ENCODE measurements at places on chromosomes 5 and 9.

- DNase-seq = no peak
Observed at GRCh38 chr5:55855509-55855908, 4.4 kb downstream of the IL31RA start.

DNA sequence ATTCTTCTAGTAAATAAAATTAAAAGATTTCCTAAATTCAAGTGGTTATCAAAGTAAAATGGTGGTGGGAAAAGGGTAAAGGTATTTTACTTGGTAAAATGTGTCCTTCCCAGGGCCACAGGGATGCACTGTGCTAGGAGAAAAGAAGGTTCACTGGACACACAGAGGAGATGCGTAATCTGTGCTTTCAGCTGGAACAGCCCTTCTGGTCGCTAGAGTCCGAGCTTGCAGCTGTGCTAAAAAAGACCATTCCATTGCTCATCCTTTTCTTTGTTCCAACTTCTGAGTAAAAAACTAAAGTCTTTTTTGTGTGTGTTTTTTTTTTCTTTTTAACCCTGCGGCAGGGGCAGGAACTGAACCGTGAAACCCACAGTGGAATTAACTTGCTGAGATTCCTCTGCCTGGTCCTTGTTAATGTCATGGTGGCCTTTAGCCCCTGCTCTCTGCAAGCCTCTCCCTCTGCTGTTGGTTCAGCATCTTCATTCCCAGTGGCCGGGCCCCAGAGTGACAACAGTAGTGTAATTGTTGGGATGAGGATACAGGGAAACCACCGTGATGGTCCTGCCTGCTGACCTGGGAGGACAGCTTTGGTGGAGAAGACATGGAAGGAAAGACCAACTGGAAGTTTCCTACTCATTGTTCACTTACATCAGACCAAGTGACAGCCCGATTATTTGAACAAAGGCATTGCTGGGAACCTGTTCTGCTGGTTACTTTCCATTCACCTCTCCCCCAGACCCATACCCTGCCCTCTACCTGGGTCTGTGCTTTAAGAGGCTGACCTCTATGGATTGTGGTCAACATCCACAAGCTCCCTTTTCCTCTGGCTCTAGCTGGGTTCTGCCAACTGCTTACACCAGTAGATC is 31.9 kb upstream of the FSTL4 start:
- no peak for DNase-seq

DNA sequence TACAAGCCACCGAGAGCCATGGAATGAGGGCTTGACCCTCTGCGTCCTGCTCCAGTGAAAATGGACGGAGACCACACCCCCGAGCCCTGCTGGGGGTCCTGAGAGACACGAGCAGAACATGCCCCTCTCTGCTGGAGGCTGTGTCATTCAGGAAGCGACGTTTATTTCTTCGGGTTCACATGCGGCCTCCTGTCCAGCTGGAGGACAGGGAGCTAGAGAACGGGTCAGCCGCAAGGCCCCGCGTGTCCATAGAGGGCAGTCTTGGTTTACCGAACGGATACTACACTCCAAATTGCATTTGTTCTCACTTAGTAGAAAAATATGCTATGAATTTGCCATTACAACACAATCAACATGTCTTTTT is 36.1 kb downstream of the MRPL36 start:
- no peak for DNase-seq

DNA sequence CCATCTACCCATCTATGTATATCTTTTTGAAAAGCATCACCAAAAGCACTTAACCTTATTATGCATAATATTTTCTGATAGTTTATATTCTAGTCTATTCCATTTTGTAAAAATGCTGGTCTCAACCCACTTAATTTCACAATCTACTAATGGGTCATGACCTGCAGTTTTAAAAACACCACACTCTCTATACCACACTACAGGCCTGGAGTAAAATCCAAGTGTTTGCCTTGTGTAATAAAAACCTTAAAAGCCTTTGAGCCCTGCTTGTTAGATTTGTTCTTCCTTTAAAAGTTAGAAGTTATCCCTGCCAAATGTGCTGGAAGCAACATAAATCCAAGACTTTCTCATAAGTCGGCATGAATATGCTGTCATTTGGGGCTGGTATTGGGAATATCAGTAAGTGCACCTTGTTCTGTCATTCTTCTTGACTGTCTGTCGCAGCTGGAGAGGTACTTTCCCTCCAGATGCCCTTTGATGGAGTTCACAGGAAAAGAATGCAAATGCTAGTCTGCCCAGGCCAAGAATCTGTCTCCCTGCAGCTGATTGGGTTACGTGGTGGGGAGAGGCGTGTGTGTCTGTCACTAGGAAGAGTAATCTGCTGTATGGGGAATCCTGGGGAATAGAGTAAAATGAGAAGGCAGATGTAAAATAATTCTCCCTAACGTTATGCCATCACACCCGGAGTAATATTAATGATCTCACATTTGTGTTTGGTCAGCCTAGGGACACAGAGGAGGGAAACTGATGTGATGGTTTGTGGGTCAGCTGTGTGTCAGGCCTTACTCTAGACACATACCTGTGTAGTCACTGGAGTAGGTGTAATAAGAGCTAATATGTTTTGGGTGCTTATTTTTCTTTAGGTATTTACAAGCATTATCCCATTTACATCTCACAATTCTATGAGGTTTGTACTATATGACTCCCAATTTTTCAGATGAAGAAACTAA is 79.4 kb downstream of the ZNF366 start:
- no peak for DNase-seq

GRCh38 chr9:15178631-15179030 is 128.4 kb downstream of the TTC39B start:
- no peak for DNase-seq

- no peak for DNase-seq
Observed at GRCh38 chr9:86978413-86978812, 31.1 kb upstream of the GAS1 start.

GRCh38 chr5:14250084-14250695 is 107.0 kb downstream of the TRIO start:
- no peak for DNase-seq

GRCh38 chr9:130372057-130372456 is 72.7 kb upstream of the ASS1 start:
- no peak for DNase-seq

GRCh38 chr5:180823346-180823745 is 20.7 kb upstream of the MGAT1 start:
- DNase-seq = no peak

GRCh38 chr5:149853331-149853648 is 91.3 kb downstream of the PDE6A start:
- no peak for DNase-seq

- DNase-seq = no peak
Observed at GRCh38 chr9:128979111-128979510, 31.6 kb downstream of the NUP188 start.

- no peak for DNase-seq
Observed at GRCh38 chr5:30908356-30908755, 285.1 kb upstream of the CDH6 start.

DNA sequence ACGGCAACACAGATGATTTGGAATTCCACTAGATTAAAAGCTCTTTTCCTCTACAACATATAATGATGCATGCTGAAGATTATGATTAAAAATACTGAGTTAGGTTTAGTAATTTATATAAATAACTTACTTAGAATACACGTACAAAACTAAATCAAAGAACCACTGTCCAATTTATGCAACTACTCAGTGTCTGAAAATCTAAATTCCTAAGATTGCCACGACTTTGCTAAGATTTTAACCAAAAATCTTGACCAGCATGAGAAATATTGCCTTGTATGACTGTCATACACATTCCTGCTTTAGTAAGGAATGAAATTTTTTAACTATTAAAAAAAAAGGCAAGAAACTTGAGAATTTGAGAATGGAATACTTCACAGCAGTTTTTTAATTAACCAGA is 292.4 kb downstream of the ZNF608 start:
- DNase-seq = no peak

- peak; percentile 76 for DNase-seq
Observed at GRCh38 chr9:131237931-131238401, 38.3 kb downstream of the FAM78A start.

GRCh38 chr5:40983781-40984180 is 74.5 kb downstream of the C7 start:
- DNase-seq = no peak

DNA sequence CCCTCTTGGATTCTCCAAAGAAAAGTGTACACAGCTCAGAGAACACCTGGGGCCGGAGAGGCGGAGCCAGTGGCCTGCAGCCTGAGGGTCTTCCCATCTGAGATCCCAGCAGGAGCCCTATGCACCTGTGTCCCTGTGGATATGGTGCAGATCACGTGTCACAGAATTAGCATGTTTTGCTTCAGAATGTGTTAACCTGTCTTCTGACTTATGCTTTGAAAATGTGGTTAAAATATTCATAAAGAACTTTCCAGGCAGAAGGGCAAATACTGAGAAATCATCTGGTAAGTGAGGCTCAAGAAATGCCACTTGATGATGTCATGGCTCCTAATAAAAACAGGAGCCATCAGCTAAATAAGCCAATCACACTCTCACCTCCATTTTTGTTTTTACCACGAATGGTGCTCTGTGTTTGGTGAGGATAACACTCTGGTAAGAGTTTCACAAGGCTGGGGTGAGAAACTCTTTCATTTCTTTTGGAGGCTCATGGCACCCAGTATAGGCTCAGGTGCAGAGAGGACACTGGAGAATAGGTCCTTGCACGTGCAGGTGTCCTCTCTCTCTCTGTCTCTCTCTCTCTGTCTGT is 279.8 kb downstream of the FSTL4 start:
- DNase-seq = no peak

GRCh38 chr5:159210210-159210661 is 883 bp upstream of the RNF145 start:
- no peak for DNase-seq

- no peak for DNase-seq
Observed at GRCh38 chr5:142863856-142864255, 93.7 kb downstream of the ARHGAP26 start.

GRCh38 chr5:89826938-89827337 is 582.6 kb downstream of the CETN3 start:
- no peak for DNase-seq

DNA sequence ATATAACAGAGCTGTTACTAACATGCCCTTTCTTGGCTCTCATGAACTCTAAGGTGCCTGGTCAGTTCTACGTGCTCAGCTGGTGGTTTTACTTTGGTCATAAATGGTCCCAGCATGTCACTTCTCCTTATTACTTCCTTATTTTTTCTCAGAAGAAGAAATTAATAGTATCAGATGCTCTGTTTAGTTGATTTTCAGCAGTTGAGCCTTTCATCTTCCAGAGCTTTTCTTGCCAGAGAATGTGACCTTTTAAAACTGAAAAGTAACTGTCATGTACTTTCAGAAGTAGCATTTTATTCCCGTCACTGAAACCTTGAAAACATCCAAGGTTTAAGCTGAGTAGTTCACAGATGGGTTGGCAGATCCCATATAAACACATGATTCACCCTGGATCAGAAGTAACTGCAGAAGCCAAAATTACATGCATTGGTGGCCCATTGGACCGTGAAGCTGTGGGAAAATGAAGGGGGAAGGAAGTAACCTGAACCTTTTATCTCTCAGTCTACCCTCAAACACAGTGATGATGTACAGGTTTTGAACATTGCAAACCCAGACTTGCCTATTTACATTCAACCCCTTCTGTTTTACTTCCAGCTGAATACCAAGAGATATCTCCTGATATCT is 50.5 kb downstream of the HACD4 start:
- no peak for DNase-seq

- no peak for DNase-seq
Observed at GRCh38 chr9:113879318-113879717, 3.2 kb downstream of the ZNF618 start.

GRCh38 chr5:175521313-175521833 is 43.0 kb downstream of the SFXN1 start:
- no peak for DNase-seq

GRCh38 chr9:36779582-36779981 is 206.9 kb downstream of the MELK start:
- no peak for DNase-seq

DNA sequence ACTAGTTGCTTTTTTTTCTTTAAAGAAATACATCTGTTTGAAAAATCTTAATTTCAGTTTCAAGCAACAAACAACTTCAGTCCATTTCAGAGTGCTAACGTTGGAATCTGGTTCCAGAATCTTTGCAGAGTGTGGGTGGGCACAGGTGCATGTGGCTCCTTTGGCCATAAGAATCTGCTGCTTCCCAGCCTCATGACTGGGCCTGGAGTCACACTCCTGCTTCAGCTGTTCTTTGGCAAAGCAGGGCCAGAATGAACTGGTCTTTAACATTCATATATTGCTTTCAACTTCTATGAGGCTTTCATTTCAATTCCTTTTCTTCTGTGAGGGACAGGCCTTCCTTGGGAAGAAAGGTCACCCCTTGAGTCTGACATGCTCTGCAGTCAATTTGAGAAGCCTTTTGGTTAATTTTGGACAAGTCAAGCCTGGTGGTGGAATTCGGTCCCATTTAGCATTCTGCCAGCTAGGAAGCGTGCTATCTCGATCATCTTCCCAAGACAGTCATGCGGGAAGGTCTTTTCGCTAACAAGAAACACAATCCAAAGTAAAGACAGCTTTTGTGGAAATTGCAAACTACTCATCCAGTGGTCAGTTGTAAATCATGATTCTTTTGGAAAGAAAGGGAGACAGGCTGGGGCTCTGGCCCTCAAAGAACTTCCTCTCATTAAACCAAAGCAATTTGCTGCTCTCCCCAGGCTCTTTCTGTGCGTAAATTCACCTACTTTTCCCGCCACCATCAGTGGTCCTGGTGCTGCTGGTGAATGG is 55.2 kb downstream of the SLC1A3 start:
- no peak for DNase-seq

- no peak for DNase-seq
Observed at GRCh38 chr5:40428126-40428525, 251.6 kb upstream of the PTGER4 start.

DNA sequence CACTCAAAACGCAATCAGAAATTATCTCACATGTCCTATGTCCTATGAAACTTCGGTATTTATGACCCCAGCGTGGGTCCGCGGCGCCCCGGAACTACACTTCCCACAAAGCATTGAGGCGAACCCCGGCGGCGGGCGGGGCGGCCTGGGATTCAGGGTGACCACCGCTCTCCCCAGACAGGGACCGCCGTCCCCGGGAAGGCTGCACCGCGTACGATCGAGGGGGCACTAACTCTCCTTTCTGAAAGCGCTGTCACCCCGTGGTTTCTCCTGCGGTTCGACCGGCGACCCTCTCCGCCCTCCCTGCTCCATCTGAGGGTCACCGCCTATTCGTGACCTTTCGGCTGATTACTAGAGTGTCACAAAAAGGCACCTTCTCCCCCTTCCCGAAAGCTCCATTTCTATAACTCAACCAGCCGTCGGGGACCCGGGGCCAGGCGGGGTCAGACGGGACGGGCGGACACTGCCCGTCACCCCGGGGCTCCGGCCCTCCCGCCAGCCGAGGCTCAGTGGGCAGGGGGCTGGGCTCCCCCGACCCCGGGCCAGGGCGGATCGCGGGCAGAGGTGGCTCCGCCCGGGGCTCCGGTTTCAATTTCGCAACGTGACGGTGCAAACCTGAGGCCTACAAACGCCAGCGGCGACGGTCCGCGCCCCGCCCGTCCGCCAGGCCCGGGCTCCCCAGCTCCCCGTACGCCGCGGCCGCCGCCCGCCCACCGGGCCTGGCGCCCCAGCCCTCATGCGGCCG is 1.3 kb downstream of the ECPAS start:
- DNase-seq = peak; percentile 27

- DNase-seq = no peak
Observed at GRCh38 chr9:129655696-129656095, 9.8 kb upstream of the PRRX2 start.

Measured in stimulated activated CD8-positive, alpha-beta memory T cell treated with anti-CD3 and anti-CD28 coated beads, Interleukin-7, amount 100 ng/mL, for 4 hours (primary cell).